ENCODE measurements at places on chromosomes 1 and 21.

GRCh38 chr1:155379631-155380090, 59.0 kb downstream of the RUSC1 start:
- DNase-seq = no peak

DNA sequence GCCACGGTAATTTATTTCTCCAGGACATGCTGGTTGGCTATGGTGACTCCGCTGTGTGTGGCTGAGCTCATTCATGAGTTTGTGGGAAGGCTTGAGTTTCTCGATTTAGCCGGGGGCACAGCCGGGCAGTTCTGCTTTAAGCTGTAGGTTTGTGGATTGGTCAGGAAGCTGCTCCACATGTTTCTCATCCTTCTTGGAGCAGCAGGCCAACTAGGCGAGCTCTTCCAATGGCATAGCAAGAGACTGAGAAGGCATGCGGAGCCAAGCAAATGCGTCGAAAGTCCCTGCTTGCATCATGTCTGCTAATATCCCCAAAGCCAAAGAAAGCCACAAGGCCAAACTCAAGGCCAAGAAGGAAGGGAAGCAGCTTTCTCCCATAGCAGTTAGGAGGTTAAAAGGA, 71.6 kb upstream of the GREM2 start:
- DNase-seq = no peak

DNA sequence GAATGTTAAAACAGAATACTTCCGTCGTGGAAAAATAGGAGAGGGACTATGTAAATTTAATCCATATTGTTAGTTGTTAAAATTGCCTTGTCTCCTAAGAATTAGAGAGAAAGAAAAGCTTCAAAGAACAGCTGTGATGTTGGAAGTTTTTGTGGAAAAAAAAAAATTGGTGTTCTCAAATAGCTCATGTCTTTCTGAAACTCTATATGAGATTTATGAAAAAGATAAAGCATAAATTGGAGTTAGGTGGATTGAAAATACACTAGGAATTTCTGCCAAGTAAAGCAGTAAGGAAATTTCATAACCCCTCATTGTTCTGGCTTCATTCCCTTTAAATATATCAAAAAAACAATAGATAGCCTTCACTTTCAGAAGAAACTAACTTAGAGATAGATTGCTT, 274.0 kb upstream of the ADAMTS5 start:
- DNase-seq = no peak

- no peak for DNase-seq
Measured at GRCh38 chr1:14437417-14437918, 161.0 kb upstream of the KAZN start.

- DNase-seq = no peak
Measured at GRCh38 chr1:15616373-15617172, 685 bp upstream of the DDI2 start.
